ENCODE measurements at places on chromosomes 2 and 18.

DNA sequence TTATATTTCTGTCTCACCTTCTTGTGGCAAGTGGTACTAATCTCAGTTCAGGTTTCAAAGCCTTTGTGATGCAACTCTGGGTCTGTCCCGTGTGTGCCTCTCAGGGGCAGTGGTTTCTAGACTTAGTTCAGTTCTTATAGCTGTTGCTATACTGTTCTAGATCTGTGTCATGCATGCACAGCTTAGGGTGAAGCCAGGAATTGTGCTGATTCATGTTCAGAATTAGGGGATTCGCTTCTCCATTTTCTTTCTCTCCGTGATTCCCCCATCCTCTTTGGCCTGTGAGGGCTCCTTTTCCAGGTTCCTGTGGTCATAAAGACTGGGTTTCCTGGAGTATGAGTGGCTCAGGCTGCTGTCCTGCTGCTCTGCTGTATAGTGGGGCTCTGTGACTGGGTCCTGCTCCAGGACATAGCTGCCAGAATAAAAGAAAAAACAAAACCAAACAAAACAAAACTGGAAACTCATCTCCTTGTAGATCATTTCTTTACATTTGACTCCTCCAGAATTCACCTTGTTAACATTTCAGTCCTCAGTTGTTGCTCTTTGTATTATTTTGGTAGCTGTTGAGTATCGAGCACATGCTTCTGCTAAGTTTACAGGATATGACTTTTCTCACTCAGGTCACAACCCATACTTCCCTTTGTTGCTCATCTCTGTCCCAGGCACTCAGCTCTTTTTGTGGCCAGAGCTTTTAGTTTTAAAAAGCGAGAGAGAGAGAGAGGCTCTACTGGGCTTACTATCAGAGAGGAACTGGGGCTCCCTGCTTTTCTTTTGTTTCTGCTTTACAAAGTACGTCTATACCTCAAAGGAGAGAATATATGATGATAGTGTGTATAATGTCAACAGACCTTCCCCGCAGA lies 34.2 kb downstream of the CERS6 start:
- DNase-seq, result peak; percentile 14

DNA sequence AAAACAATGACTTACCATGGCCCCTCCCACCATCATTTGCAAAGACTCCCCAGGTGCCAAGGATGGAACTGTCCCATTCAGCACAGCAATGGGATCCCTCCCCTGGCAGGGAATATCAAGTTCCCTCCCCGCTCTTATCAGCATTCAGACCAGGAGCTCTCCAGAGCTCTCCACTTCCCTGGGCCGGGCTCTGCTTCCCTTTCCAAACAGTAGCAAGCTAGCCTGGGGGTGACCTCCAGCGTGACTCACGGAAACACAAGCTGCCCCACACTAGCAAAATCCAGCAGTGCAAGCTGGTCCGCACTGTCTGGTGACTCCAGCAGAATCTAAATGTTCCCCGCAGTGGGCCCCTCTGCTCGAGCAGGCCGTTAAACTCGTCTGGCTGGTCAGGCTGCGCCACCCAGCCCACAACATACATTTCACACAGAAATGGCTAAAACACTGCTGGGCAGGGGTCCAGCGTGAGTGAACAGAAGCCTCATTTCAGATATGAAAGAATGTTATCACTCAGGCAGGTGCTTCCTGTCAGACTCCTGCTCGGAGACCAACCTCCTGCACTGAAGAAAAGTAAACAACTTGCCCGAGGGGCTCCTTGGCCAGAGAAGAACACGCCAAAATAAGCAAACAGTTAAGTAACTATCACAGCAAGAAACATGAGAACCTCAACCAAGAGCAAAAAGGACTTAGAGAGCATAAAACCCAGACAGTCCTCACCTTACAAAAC lies 33.9 kb downstream of the STAT1 start:
- DNase-seq, result no peak

- DNase-seq, result no peak
Measured at GRCh38 chr2:26720322-26721114, 28.0 kb downstream of the KCNK3 start.

DNA sequence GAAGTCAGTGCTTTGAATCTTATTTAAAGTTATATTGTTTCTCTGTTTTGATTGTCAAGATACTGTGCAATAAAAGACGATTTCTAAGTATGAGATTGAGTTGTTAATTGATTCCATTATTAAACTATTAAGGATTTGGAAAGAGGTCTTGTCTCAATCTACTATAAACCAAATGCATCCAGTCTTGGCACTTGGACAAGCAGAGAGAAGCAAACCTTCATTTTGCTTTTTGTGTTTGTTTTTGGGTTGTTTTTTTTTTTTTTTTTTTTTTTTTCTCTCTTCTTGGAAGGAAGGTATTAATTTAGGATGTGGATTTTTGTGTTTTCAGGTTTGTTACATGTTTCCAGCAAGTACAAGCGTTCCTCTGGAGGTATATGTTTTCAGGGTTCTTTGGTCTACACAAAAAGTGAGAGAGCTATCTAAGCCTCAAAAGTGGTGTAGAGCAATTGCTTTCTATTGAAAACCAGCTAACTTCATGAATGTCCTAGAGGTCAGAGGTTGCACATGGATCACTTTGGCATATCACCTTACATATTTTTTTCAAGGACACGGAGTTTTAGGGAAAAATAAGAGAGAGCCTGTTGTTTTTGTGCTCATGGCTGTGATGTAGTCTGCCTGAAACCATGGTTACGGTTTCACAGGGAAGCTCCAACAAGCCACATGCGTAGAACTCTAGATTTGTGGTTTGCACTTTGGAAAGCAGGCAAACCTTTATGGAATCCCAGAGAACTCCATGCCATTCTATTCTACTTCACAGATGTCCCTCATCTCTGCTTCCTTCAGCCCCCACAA lies 1.8 kb downstream of the PRKCE start:
- DNase-seq, result no peak

- no peak for DNase-seq
Measured at GRCh38 chr2:216548901-216549331, 50.3 kb downstream of the RPL37A start.

DNA sequence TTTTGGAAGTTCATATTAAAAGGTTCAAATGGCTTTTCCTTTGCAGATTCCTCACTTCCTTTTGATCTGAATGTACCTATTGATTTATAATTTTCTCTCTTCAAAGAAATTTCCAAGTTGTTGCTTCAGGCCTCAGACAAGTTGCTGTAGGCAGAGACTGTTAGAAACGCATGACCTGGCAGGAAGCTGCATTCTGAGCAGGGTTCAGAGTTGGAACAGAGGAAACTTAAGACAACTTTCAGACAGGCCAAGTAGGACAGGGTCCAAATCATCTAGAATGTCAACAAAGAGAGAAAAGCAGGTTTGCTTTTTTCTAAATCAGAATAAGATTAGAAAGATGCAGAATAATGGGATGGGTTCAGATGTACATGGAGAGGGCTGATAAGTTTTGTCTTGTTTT lies 416.3 kb downstream of the LRP1B start:
- DNase-seq, result no peak
